ENCODE measurements at places on chromosomes 2 and 18.

GRCh38 chr2:70977605-70978205 is 725 bp upstream of the ANKRD53 start:
- DNase-seq, result no peak

- DNase-seq, result peak; percentile 49
Measured at GRCh38 chr2:31980674-31981356, 30.0 kb downstream of the MEMO1 start.

GRCh38 chr2:11155381-11156035 is at the start of gene SLC66A3:
Gene SLC66A3, plus strand, starts transcription at chr2:11155467. Its CDS starts 80 bp downstream, at chr2:11155547.
- DNase-seq, result peak; percentile 89

DNA sequence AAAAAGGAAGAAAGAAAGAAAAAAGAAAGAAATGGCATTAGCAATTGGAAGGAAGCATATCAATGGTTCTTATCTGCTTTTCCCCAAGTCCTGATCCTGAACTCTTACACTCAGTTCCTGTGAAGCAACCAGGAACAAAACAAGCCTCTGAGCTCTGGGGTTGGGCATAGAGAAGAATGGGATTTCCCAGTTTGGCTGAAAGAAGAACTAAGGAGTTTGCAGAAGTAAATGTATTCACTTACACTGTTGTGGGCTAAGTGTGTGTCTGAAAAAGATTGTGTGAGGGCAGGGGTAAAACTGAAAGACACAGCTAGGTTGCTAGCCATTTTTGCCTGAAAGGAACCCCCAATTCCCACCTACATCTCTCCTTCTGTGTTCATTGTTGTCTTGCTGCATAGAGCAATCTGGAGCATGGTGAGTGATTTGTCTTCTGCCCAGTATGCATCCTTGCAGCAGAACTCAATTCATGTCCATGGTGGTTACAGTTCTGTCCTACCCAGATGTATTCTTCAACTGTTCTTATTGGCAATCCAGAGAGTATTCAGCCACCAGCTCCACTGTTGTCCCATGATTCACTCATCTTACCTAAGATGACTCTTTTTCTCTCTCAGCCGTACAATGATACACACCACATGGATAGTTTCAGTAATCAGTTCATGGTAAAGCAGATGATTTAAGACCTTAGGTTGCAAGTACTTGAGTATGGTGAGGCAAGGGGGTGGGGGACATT is 348.7 kb downstream of the ARHGAP15 start:
- DNase-seq, result no peak

DNA sequence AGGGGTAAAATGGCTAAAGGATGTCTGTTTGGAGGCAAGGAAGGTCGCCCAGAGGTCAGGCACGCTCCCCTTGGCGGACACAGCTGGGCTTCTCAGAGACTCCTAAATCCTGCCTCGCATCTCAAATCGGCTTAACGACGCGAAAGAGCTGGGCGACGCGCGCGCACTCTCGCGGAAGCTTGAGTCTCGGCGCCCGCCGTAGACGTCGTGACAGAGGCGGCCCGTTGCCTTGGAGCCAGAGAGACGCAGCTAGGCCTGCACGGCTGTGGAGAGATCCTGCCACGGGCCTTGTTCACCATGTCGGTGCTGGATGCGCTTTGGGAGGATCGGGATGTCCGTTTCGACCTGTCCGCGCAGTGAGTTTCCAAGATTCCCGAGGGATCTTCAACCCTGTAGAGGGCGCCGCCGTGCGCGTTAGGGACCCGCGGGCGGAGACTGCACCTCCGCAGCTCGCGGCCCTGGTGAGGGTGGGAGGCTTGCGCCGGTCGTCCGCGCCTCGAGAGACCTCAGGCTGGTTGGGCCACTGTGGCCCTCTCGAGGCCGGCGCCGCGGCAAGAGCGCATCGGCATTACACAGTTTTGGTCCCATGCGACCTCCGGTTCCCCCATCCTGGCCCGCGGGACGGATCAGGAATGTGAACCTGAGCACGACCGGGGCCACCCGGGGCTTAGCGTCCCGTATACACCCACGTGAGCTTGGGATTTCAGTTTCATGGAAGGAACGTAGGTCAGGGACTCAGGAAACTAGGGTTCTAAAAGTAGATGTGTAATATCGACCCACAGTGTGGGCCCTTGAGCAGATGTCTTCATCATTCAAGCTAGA is at the start of gene BBS5:
Gene BBS5, plus strand, starts transcription at position 238 of the 822 bp plus-strand sequence. Its CDS starts 60 bp downstream, at position 298.
- DNase-seq, result peak; percentile 82

DNA sequence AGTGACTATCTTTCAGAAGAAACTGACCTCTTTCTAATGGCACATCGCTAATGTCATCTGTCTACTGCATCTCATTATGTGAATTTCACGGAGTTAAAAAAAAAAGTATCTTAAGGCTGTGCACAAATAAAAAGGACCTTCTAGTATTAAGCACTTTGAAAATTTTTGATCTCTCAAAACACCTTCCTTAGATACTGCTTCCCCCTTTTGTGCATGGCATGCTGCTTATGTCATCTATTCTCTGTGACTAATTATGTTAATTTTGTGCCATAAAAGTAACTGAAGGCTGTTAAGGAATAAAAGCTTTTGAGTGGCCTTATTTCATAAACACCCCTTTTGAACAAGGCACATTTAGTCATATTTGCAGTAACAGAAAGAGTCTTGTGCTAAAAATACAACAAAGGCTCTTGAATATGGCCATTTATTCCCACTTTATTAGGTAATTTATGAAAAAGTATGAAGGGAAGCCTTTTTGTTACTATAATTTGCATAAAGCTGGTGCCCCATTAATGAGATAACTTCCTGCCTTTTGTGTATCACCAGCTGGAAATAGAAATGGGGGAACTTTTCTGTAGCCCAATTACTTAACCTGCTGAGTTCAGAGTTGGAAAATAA is 1412.0 kb upstream of the ZEB2 start:
- no peak for DNase-seq

DNA sequence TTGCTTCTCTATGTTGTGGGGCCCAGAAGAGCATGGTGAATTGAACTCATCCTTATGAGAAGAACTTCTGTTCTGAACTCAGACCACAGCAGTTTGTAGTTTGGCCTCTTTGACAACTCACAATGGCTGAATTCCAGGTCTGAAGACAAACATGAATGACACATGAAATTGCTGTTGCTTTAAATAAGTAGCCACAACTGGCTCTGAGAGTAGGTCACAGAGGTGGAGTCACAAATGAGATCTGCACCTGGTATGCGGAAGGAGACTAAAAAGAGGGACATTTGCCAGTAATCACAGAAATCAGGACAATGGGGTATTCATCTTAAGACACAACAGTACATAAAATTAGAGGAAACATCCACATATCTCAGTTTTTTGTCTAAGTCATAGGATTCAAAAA is 290.3 kb upstream of the MMADHC start:
- DNase-seq, result no peak

DNA sequence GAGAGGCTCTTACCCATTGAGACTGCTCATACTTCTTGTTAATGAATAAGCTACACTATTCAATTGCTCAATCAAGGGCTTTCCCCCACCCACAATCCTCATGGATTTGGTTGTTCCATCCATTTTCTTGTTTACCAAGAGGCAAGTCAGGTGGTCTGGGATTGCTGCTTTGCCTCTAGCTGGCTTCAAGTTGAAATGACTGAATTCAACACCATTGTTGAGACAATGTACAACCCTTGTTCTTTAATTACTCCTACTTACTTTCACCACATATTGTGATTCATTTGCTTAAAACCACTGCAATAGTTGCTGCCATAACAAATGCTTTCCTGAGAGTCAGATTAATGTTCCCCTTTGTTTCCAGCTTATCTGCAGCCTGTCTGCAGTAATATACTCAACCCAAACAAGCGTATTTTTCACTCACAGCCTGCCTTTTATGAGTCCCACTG is 532.2 kb downstream of the RIT2 start:
- no peak for DNase-seq

DNA sequence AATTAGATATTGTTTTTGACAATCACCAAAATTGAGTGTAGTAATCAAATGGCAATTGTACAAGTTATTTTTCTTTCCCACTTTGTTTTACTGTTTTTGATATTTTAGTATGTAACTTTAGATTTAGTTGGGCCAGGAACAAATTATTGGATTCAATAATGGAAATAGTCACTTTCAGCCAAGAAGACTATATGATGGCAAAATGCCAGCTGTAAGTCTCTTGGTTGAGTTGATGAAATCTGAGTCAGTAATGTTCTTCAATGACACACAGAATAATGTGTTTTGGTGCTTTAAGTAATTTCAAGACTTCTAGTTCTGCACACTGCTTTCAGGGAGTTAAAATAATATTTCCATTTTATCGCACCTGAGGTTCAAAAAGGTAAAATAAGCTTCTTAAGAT is 2022.0 kb upstream of the CELF4 start:
- DNase-seq, result no peak

- no peak for DNase-seq
Measured at GRCh38 chr2:84427235-84428138, 31.6 kb downstream of the SUCLG1 start.

DNA sequence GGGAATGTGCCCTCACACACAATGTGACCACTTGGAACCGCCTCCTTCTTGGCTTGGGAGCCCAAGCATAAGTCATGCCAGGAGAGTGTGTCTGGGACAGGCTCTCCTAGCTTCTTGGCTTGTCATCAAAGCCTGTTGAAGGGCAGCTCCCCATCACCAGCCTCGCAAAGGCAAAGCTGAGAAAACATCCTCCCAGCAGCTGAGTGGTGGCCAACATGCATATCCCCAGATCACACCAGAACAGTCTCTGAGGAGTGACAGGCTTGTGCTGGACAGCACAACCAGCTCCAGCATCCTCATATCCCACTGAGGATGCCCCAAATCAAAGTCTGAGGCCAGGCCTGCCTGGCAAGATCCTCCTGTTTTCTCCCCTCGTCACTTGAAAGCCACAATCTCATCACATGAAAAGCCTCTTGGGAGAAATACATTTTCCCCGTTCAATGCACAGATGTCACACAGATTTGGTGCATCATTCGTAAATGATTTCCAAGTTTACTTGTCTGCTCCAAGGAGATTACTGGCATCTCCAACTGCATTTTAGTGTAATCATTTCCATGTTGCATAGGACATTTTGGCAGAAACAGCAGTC is 269.3 kb downstream of the TTC32 start:
- no peak for DNase-seq

GRCh38 chr2:136308611-136309010 is 190.7 kb upstream of the CXCR4 start:
- no peak for DNase-seq

DNA sequence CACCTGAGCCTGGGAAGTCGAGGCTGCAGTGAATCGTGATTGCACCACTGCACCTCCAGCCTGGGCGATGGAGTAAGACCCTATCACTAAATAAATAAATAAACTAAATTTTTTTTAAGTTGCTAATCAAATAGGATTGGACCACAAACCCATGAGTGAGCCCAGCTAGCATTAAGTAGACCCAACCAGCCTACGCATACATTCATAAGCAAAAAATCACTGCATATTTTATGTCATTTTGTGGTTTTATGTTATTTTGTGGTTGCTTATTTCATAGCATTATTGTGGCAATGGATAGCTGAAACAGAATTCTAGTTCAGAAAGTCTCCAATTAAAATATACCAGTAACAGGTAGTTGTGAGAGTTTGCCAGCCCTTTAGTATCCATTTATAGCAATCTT is 29.1 kb upstream of the ZC3H15 start:
- no peak for DNase-seq

DNA sequence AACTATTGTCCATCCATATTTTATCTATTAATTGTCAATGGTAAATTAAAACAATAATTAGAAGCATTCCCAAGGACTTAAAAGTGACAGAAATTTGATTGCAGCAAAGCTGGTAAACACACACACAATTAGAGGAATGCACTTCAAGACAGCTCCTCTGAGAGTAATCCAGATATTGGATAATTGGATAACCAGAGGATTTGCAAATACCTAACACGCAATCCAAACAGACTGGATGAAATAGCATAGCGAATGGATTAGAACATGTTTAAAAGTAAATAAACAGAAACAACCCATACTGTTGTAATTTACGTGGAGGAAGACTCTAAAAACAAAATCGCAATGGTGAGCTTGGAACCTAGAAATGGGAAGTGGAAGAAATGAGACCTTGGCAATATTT is 239.8 kb downstream of the METTL4 start:
- DNase-seq, result no peak

DNA sequence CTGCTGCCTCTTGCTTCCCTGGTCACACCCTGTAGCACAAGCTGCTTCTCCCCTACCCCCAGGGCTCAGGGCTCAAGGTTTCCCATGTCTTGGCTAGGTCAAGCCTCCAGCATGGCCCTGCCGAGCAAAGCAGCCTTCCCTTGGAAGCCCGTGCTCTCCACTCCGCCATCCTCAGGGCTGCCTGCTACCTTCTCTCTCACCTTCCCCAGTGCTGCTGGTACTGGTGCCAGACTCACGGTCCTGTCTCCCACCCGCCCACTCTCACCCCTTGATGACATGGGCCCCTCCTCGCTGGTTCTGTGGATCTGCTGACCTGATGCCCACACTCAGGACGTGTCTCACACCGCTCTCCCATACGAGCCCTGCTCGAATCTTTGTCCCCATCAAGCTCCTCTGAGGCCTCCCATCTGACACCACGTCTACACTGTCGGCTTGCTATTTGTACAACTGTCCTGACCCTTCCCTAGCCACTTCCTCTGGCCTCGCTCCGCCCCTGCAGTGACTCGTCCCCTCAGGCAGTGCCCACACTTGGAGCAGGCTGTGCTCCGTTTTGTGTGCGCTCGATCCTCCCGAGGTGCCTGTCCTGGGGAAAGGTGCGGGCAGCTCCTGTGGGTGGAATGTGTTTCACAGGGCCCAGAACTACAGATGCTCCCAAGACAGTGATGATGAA is 49.9 kb downstream of the ZAP70 start:
- DNase-seq, result no peak

- DNase-seq, result no peak
Measured at GRCh38 chr2:10306901-10307463, 4.3 kb downstream of the HPCAL1 start.

- DNase-seq, result no peak
Measured at GRCh38 chr2:19736191-19736831, 165.5 kb downstream of the TTC32 start.

DNA sequence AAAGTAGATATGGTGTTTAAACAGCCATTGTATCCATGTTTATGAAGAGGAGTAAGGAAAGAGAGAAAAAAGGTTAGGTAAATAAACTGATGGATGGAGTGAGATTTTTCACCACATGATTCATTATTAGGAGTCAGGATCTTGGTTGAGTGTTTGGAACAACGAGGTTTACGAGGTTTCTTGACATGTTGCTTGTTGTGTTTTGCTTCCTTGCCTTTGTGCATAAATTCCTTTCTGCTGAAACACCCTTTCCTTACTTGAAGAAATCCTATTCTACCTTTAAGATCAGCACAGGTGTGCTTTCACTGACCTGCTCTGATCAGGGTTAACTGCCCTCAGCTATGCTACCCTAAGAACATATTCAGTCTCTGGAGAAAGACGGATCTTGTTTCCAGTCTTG is 66.6 kb downstream of the EFEMP1 start:
- DNase-seq, result no peak

DNA sequence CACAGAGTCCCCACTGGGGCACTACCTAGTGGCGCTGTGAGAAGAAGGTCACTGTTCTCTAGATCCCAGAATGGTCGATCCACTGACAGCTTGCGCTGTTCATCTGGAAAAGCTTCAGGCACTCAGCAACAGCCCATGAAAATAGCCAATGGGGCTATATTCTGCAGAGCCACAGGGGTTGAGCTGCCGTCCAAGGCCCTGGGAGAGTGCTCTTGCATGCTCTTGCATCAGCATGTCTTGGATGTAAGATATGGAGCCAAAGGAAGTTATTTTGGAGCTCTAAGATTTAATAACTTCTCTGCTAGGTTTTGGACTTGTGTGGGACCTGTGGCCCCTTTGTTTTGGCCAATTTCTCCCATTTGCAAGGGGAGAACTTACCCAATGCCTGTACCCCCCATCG is 164.7 kb upstream of the HNMT start:
- no peak for DNase-seq

- no peak for DNase-seq
Measured at GRCh38 chr2:40403233-40403836, 48.6 kb downstream of the SLC8A1 start.

Measured in GM06990 (cell line).